ENCODE measurements at places on chromosomes 2 and 18.

GRCh38 chr2:73832930-73833329, 4.2 kb downstream of the STAMBP start:
- no peak for DNase-seq

- DNase-seq: no peak
These were observed 86.2 kb downstream of the RRM2 start for GRCh38 chr2:10208736-10209135.

DNA sequence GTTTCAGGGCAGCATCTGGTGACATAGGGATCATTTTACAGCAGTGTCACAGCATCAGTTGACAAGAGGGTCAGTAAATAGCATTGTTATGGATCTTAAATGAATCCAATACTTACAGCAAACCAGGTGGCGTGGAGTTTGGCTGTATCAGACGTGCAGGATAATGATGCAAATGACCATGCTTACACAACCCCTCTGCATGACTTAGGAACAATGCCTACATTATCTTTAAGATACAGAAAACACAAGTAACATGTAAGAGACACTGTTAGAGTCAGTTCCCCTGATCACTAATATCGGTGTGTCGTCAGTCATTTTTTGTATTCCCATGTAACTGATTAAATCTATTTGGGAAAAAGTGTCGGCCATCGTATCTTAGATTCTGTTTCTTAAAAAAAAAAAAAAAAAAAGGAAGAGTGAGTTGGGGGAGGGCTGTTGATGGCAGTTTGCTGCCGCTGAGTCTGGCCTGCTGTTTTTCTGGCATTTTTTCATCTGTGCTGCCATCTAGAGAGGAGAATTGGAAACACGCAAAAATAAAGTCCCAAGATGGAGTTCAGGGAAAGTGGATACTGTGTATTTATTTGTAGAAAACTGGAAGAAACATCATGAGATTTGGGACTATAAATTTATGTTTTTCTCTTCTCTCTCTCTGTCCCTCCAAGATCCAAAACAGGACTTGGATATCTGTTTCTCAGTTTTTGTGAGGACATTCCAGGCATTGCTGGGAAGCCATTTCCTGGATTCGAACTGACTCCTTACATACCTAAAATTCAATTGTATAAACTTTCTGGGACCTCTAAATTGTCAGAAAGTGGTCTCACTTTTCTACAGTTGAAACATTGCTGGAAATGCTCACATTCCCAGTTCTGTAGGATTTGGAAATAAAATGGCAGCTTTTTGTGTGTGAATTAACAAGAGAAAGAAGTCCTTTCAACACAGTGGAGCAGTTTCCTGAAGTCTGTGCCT, 60.3 kb upstream of the AGPS start:
- peak; percentile 84 for DNase-seq

DNA sequence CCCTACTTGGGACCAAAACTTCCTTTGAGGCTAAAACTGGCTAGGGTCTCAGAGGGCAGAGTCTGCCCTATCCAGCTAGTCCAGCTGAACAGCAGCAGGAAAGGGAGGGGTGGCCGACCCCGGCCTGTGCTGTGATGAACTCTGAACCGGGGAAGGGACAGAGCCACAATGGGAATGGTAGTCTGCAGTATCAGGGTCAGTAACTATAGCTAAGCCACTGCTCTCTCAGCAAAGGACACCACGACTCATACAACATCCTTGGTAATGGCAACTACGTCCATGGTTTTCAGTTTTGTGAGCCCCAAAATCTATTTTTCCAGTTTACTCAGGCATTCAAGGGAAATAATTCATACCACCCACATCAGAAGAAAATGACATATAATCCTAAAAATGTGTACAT, 75.2 kb downstream of the NBAS start:
- DNase-seq: no peak

DNA sequence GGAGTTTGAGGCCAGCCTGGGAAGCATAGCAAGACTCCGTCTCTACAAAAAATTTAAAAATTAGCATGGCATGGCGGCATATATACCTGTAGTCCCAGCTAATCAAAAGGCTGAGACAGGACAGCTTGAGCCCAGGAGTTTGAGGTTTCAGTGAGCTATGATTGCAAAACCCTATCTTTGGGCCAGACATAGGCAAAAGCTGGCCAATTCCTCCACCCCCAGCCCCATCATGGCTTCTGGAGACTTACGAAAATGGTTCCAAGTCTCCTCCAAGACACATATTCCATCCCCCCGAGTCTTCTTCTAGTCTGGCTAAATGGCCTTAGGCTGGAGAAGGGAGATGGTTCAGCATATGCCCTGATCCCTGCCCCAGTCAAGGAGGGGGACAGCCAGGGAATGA, 172.8 kb upstream of the HAAO start:
- DNase-seq: no peak

GRCh38 chr2:167059173-167059572, 170.9 kb downstream of the XIRP2 start:
- DNase-seq: no peak

GRCh38 chr18:4264347-4264791, 190.7 kb downstream of the DLGAP1 start:
- no peak for DNase-seq

- no peak for DNase-seq
These were observed 24.5 kb downstream of the TIMM21 start for GRCh38 chr18:74172697-74173433.

GRCh38 chr2:232133078-232133477, 171.6 kb downstream of the DIS3L2 start:
- DNase-seq: no peak

DNA sequence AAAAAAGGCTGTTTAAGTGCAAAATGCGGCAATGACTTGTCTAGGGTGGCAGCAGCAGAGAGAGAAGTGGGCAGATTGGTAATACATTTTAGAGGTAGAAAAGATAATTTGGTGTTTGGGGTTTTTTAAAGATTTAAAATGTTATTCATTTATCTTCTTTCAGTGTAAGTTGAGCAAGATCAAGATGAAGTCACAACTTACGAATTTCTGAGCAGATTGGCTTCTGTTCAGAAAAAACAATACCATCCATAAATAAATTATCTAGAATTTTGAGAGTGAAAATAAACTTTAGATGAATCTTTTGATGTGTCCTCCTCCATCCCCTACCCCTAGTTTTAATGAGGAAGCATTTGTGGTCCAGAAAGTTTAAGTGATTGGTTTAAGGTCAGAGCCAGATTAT, 47.9 kb upstream of the FAM171B start:
- DNase-seq: no peak
